ENCODE measurements at places on chromosomes 1 and 21. TPM values are rescaled to one million over a fixed set of nuclear protein-coding genes. Genes with fewer than 3 reads are reported as not detected.
A peak's percentile ranks its signal among the peaks of the same experiment; 100 is the strongest.

- DNase-seq, result no peak
These were observed 183.4 kb upstream of the NFIA start for GRCh38 chr1:60898987-60899386.

- DNase-seq, result no peak
These were observed 9.9 kb upstream of the MAPKAPK2 start for GRCh38 chr1:206674745-206675175.

DNA sequence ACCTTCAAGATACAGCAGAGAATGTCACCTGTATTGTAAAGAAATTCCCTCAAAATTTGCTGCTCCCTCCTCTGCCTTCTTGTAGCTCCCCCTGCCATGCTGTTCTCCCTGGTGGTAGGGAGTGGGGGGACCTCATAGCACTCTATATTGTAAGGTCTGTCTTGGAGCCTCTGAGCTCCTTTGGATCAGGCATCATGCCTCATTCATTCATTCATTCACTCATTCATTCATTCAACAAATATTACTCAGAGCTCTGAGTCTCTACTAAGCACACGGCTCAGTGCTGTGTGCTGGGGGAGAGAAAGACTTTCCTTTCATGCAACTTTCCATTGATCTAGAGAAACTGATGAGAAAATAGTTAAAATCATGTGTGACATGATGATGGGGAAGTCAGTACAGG lies 27.1 kb upstream of the EPHB2 start:
- no peak for DNase-seq

DNA sequence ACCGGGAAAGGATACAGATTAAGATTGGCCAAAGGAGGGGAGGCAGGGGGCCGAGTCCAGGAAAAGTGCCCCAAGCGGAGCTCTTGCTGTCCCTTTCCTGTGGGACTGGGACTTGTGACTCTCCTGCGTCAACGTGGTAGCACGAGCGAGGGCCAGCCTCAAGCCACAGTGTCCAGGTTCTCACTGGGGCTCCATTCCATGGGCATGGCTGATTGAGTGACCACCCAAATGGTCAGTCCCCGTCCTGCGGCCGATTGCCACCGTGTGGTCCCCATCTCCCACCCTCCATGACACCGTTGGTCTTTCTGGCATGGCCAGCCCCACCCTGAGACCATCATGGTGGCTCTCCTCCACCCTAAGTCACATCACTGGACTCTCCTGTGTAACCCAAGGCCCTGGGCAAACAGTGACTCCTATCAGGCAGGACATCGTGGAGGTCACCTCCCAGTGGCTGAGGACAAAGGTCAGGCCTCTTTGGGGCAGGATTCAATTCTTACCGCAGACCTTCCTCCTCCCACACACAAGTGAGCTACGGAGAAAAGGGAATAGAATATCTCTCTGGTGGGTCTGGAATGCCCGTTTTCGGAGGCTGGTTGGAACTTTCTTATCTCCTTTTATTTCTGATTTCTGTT lies 8.9 kb upstream of the C1orf174 start:
- no peak for DNase-seq

- DNase-seq, result peak; percentile 78
These were observed 155.0 kb upstream of the EDN2 start for GRCh38 chr1:41639332-41639936.

The SLC45A1 gene
- total RNA-seq, result 12.6 TPM

The CELA3B gene
- total RNA-seq, result not detected
